Omental fat pad (tissue), 4 donors: ENCODE measurements at places on chromosomes 12 and 14.

DNA sequence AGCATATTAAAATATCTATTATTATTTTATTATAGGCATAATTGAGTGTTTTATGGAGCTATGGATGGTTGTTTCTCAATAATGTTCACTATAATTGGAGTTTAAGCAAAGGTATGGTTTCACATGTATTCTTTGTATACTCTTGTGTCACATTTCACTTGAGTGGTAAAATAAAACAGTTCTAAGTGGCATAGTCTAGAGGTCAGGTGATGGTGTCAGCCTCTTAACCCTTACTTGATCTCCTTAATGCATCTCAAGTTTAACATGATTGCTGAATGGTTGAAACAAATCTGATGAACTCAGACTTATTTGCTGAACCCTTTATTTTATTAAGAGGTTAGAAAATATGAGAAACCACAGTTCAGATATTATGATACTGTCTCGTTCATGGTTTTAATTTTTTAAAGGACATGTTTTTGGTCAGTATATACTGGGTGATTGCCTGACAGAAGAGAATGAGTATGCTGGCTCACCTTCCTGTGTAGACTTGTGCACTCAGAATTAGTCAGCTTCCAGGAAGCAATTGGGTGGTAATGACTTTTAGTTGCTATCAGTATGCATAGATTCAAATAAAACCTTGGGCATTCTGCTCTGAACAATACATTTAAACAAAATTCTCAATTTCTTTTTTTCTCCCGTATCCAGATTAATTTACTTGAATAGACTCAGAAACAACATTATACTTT lies 464.6 kb downstream of the PCNX1 start:
- DNase-seq, result no peak

GRCh38 chr14:92366237-92366636 lies 43.3 kb downstream of the SLC24A4 start:
- no peak for DNase-seq

DNA sequence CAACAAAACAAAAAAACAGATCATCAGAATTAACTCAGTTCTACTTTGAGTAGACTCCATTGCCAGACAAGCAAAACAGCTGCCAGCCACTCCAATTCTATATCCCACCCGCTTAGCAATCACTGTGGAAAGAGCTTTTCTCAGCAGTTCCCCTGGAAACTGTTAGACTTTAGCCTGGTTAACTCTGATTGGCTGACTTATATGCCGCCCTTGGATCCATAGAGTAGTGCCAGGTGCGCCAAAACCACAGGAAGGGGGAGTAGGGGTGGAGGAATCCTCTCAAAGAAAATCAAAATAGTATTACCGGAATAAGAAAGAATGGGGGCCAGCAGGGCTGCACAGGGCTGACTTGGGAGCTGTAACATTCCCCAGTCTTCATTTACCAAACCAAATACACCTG lies 5.4 kb upstream of the EML5 start:
- no peak for DNase-seq

GRCh38 chr14:31297701-31298344 lies 90.2 kb upstream of the HECTD1 start:
- DNase-seq, result no peak

DNA sequence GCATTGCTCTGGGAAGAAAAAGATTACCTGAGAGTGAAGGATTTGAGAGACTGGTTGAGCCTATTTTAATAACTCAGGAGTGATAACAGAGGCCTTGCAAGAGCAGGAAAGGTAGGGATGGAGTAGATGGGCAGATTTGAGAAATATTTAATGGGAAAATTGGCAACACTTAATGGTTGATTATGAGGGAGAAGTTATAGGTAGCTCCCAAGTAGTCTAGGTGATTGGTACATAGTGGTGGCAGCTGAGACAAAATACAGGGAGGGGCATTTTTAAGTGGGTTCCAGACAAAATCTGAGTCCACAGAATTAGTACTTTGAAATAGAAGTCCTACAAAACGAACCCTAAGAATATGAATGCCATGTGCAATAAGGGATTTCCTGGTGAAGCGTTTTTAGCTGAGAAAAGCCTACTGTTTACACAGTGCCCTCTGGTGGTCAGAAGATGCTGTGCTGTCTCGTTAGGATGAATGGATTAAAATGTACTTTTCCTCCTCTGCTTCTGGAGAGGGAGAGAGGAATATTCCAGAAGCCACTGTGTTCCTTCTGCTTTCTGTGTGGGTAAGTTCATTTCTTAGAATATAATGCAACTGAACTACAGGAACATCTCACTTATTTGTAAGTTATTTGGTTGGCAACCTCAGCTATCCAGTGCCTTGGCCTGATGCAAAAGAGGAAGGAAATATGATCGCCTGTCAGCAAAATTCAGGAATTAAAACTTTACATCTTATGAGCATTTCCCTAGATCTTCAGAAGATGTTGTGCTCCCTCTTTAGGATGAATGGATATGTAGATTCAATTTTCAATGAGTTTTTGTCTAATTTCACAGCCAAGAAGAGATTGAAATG lies 6.5 kb downstream of the ZBTB1 start:
- DNase-seq, result peak; percentile 79

GRCh38 chr12:67472539-67472938 lies 176.0 kb upstream of the DYRK2 start:
- DNase-seq, result no peak

DNA sequence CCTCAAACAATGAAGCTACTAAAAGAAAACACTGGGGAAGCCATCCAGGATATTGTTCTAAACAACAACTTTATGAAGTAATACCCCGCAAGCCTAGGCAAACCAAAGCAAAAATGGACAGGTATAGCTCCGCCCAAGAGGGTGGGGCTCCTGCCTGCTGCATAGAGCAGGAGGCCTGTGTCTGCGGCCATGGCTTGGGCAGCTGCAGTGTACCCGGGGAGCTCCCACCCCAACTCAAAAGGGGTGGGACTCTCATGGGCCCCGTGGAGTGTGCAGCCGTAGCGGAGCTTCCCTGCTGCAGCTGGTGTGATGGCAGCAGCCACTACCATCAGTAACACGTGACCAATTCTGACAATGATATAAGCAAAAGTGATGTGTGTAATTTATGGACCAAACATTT lies 264.2 kb upstream of the KITLG start:
- no peak for DNase-seq

- no peak for DNase-seq
Measured at GRCh38 chr14:86543521-86543920, 1013.6 kb downstream of the FLRT2 start.

GRCh38 chr14:93008381-93008780 lies 85.4 kb downstream of the CHGA start:
- no peak for DNase-seq

- no peak for DNase-seq
Measured at GRCh38 chr12:95648990-95649791, 97.9 kb upstream of the USP44 start.
